Left renal pelvis (tissue), 4 donors: ENCODE measurements at places on chromosomes 4 and X. TPM values are rescaled to one million over a fixed set of nuclear protein-coding genes. Genes with fewer than 3 reads are reported as not detected.

The ADAM29 gene
- 0.10 TPM for polyA plus RNA-seq

The SATL1 gene
- 0.76 TPM for polyA plus RNA-seq

The ZCCHC12 gene
- polyA plus RNA-seq = 0.85 TPM

The LGI2 gene
- polyA plus RNA-seq = 31.5 TPM

The MBTPS2 gene
- polyA plus RNA-seq = 27.7 TPM

The SMIM10 gene
- 8.8 TPM for polyA plus RNA-seq

The SLC10A4 gene
- polyA plus RNA-seq = 2.3 TPM

The TMEM164 gene
- 12.4 TPM for polyA plus RNA-seq

The FAM47A gene
- polyA plus RNA-seq = not detected

The TRIM61 gene
- 3.3 TPM for polyA plus RNA-seq

The CDX4 gene
- polyA plus RNA-seq = not detected

The SPANXN4 gene
- polyA plus RNA-seq = not detected

The INTU gene
- 19.9 TPM for polyA plus RNA-seq

The GAGE12H gene
- polyA plus RNA-seq = not detected

The FATE1 gene
- not detected for polyA plus RNA-seq

The PLAC8 gene
- 2.8 TPM for polyA plus RNA-seq

The SHROOM2 gene
- polyA plus RNA-seq = 21.7 TPM

The PITX2 gene
- 2.5 TPM for polyA plus RNA-seq

The CTAG1B gene
- polyA plus RNA-seq = not detected
